ENCODE measurements at places on chromosomes 3 and 15.

GRCh38 chr3:159200176-159200575, 398.3 kb downstream of the MFSD1 start:
- no peak for DNase-seq

DNA sequence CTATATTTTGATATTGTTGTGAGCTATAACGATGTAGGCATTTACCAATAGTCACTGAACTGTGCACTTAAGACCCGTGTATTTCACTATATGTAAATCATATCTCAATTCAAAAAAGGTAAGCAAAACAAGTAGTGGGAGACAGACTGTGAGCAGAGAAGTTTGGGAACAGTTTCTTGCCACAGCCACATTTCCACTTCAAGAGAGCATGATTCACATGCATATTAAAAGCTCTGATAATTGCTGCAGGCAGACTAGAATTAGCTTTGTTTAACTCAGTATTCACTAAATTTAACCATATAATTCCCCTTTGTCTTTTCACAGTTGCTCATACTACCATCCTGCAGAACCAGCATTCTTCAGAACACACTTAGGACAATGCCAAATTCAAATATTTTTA, 168.4 kb upstream of the ZNF385D start:
- DNase-seq: no peak

DNA sequence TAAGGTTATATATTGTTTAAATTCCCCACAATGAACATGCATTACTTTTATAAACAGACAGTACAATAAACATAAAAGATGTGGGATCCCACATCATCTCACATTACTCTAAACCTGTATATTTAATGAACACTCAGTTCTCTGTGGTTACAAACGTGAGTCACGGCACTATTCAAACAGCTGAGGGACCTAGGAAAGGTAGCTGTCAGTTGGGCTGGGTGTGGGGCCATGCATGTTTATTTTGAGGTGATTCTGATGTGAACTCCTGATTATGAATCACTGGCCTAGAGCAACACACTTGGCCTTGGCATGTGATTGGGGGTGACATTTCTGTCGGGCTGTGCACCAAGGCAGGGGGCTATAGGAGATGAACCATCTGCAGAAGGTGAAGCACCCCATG, 147.6 kb upstream of the HACD2 start:
- DNase-seq: no peak

- peak; percentile 1 for DNase-seq
These were observed 46.3 kb downstream of the GABRG3 start for GRCh38 chr15:27017168-27017809.

GRCh38 chr3:36257158-36257852, 123.0 kb upstream of the STAC start:
- DNase-seq: no peak

DNA sequence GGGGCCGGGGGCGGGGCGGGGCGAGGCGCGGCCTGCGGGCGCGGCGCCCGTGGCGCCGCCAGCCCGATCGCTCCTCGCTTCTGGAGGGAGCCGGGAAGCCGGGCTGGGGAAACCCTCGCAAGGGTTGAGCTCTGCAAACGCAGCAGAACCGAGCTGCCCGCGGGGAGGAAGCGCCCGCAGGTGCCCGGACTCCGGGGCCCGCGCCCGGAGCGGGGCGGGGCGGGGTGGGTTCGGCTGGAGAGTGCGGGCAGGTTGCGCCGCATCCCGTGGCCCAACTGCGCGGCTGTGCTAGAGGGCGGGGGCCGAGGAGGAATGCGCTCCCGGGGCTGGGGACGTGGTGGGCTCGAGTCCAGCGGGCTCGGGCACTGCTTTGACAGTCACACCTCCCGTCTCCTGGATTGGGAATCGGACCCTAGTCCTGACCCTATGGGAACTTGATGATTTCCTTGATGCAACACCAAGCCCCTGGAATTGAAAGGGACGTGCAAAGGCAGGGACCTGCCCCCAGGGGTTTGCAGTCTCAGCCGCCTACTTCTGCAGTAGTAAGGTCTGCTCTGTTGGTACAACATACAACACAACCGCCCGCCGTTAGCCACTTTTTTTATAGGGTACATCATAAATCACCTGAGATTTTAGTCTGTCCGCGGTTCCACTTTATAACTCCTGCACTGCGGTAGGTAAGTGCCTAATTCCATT, 34.3 kb downstream of the ZBTB38 start:
- peak; percentile 44 for DNase-seq

GRCh38 chr15:63463036-63463435, 41.4 kb upstream of the USP3 start:
- no peak for DNase-seq

- no peak for DNase-seq
These were observed 102.4 kb upstream of the UBE3A start for GRCh38 chr15:25541228-25541627.

GRCh38 chr15:75733761-75734651, 21.4 kb upstream of the CSPG4 start:
- no peak for DNase-seq

DNA sequence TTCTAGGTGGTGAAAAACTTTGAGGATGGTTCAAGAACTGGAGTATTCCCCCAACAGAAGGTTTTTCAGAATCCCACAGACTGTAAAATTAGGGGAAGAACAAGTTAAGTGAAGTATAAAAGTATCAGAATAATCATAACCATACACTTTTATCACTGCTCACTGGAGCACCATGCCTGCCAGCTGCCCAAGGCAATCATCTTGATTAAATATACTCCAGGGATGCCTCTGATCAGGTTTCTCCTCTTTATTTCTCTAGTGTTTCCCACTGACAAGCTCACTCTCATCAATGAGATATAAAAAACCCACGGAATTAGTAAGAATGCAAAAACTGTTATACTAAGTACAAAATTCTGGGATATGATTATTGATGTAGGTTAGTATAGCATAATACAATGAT, 108.0 kb downstream of the STAG1 start:
- DNase-seq: no peak

DNA sequence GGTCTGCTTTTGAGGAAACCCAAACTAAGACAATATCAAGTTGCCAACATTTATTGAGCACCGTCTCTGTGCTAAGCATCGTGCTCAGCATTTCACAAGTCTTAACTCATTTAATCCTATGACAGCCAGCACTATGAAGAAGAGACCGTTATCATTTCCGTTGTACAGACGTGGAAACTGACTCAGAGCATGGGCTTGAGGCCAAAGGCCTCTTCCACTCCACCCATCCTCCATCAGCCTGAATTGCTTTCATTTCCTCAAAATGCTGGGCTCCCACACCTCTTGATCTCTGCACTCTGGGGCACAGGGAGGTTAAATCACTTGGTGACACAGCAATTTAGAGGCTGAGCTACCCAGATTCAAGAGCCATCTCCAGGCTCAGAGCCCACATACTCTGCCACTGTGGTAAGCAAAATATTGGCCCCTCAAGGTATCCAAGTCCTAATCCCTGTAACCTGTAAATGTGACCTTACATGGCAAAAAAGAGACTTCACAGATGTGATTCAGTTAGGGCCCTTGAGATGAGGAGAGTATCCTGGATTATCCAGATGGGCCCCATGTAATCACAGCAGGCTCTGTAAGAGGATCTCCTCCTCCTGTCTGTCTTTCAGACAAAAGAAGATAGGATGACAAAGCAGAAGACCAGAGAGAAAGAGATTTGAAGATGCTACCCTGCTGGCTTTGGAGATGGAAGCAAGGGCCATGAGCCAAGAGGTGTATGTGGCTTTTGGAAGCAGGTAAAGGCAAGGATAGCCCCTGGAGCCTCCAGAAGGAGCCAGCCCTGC, 24.3 kb upstream of the FLNB start:
- DNase-seq: peak; percentile 25

- DNase-seq: no peak
These were observed 230.4 kb downstream of the ADAMTS17 start for GRCh38 chr15:100111125-100112060.

GRCh38 chr3:36837089-36837488, 72.7 kb upstream of the DCLK3 start:
- DNase-seq: no peak

DNA sequence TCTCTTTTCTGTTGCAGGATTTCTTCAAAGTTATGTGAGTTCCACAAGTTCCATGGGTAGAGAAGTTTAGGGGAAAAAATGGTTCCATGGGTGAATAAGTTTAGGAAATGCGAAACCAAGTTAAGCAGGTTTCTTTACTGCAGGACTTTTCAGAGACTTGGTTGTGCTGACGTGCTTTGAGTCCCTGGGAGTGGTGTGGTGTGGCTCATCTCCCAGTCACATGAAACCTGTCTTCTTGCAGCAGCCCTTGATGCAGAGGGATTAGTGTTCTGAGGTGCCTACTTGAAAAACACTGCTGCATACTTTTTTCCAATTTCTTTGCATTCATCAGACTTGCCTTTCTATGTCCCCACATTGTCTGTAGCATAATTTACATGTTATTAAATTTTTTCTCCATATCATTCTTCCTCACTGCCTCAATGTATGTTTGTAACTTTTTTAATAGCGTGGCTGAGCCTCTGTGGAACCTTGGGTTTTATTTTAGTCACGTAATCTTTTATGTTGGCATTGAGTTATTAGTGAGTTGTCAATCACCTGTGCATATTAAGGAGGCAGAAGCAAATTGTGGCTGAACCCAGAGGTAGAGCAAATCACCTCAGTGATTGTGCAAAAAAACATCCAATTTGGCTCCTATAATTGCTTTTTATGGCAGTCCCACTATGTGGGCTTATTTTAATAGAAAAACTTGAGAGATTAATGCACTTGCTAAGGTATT, 115.6 kb downstream of the CACNA2D3 start:
- DNase-seq: no peak

DNA sequence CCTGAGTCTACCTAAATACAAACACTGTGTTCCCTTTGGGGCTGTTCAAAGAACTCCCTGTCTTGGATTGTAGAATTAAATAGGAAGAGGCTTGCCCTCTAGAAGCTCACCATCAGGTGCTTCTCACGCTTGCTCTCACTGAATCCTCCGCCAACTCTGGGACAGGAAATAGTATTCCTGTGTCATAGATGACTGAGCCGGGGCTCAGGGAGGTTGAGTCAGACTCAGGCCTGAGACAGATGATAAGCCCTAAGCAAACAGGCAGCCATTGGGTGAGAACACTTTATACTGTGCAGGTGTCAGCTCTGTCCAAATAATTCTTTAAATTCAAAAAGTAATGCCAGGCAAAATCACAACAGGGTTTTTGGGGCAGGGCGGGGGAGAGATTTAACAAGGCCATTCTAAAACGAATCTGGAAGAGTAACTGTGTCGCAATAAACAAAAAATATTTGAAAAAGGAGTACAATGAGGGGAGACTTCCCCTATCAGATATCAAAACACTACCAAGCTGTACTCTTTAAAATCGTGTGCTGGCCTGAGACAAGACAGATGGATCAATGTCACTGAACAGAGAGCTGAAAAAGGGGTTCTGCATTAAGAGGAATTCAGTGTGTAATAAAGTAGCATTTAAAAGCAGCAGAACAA, 59.0 kb downstream of the EPHB3 start:
- no peak for DNase-seq

DNA sequence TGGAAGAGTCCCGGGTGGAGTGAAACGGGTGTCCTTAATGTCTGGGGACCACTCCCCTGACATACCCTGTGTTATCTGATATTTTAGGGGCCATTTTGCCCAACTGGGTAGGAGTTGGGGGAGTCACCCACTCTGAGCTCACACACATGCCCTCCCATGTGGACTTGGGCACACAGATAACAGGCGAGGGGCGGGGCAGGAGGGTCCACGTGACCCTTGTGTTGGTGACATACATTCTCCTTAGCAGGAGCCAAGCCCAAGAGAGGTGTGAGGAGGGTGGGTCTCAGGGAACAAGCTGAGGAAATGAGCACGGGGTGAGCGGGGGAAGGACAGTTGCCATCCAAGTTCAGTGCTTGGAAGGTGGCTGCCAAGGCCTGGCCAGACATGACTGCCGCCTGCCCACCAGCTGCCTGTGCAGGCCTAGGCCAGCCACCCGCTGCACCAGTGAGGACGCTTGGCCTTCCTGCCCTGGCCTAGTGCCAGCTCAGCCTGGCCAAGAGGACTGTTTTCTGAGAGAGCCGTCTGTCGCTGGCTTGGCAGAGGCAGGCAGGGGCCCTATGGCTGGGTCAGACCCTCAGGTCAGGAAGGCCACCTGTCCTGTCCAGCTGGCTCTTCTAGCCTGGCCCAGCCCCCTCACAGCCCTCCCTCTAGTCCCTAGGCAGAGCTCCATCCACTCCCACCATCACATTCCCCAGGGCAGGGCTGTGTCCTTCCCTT, 31.3 kb upstream of the TMEM115 start:
- no peak for DNase-seq

DNA sequence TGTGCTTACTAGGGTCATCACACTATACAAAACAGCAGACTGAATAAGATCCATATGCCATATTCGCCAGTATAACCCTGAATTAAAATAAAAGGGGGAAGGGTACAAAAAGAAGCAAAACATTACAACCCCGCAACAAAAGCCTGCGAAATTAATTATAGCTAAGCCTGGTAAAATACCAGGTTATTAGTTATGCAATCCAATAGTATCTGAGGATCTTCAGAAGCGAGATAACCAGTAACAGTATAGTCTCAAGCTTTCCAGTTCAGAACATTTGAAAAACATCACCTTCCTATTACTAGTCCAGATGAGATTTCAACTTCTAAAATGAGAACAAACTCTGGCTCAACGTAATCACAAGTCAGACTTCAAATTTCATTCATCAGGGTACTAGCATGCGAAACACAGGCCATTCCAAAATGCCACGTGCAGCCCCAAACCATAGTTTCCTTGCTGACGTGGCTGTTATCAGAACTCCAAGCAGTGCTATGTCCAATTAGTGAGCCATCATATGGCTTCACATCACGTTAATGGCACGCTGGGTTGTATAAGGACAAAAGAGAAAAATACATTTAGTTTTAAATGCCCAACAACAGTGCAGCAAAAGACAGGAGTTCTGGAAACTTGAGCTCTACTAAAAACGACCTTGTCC, 1.1 kb downstream of the SSR3 start:
- no peak for DNase-seq

GRCh38 chr15:35764661-35765519, 218.9 kb upstream of the DPH6 start:
- no peak for DNase-seq

DNA sequence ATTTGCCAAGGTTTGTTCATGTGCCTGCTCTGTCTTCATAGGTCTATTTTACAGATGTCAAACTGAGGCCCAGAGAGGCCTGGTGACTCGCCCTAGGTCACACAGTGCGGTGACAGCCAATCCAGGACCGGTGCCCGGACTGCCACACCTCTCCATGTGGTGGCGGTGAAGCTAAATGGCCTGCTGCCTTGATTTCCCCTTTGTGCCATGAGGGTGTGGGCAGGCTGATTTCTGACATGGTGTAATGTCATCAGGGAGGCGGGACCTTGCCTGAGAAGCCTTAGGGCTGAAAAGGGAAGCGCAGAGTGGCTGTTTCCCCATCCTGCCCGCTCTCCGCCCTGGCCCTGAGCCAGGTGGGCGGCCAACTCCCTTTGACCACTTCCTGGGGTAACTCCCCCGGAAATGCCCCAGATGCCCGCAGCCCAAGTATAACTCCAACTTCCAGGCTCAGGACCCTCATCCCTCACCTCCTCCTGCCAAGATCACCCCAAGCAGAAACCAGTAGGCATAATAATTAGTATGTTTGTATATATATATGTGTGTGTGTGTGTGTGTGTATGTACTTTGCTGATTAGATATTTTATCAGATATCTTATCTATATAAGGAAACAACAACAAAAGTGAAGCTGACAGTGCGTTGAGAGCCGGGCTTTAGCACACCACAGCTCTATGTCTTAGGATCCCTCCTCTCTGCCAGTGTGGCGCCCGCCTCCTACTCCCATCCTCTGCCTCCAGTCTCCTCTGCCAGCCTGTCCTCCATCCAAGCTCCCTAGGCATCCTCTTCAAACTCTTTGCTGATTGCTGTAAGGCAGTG, 63.9 kb downstream of the IQSEC1 start:
- DNase-seq: peak; percentile 82
